ENCODE measurements at places on chromosomes 1 and 21.
A peak's percentile ranks its signal among the peaks of the same experiment; 100 is the strongest.

DNA sequence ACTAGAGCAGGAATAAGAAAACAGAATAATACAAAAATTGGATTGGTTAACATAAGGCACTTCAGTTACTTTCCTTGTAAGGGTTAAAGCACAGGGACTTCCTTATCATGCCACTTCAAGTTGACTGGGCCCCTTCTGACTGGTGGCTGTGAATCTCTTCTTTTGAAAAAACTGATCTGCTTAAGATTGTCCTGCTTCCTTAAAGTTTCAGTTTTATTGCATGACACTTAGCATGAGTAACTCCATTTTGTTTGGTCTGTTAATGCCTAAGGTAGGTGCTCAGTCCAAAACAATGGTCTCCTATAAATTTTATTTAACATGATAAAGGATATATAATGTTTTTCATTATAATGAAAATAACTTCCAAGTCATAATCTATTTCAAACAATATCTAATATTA lies 37.6 kb downstream of the UBE2U start:
- DNase-seq, result no peak

DNA sequence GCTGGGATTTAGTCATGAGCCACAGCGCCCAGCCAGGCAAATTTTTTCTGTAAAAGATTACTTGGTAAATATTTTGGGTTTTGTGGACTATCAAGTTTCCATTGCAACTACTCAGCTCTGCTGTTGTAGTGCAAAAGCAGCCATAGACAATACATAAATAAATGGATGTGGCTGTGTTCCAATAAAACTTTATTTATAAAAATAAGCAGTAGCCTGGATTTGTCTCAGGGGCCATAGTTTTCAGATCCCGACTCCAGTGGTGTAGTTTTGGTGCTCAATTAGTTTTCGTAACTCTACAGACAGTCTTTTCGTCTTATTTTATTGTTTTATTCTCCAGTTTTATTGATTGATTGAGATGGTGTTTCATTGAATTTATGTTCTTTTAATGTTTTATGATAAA lies 80.1 kb upstream of the IVNS1ABP start:
- no peak for DNase-seq

DNA sequence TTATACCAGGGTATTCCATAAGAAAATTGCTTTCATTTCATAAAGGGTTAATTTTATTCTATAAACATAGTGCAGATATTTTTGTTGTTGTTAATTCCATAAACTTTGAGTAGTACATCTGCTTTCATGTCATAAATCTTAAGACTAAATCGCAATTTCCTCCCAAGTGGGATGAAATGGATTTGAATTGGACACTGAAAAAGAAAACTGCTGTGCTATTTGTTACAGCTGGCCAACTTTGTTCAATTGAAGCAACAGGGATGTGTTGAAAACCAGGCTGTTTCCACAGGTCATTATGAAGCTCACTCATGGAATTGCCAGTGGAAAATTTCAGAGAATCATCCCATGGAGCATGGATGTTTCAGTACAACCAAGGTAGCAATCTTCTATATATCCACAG lies 252.5 kb upstream of the RGS18 start:
- no peak for DNase-seq

DNA sequence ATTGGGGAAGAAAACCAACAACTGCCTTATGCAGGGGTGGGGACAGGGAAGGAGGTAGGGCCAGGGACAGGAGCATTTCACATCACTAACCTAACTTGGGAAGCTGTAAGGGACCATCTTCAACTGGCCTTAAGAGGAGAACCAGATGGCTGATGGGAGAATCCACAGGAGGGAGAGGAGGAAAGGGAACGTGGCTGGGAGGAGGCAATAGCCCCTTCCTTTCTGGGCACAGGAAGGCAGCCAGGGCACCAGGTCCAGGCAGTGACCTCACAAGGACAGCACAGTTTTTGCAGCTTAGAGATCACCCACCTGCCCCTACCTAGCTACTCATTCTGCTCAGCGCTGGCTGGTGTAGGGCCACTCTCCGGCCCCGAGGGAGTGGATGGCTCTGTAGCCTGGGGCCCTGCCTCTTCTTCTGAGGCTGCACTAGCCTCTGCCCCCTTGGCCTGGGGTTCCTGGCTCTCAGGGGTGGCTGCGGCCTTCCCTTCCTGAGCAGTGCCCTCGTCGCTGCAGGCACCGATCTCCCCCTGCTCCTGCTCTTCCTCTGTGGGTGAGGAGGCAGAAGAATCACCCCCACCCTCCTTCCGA lies 1.7 kb downstream of the MARCKSL1 start:
- DNase-seq, result no peak

DNA sequence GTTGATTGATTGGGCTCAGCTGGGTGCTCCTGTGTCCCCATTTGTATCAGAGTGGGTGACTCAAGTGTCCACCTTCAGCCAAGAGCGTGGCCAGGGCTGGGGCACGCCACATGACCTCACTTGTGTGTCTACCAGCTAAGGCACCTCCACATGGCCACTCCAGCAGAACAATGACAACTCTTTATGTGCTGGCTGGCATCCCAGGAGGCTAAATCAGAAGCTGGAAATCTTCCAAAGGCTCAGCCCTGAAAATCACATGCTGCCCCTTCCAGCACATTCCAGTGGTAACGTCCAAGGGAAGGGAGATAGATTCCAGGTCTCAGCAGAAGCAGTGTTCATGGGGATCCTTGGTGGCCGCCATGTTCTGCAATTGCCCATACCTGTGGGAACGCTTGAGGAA lies 585.5 kb downstream of the AJAP1 start:
- DNase-seq, result no peak

GRCh38 chr1:10866321-10867093 lies 70.1 kb upstream of the CASZ1 start:
- DNase-seq, result peak; percentile 30

DNA sequence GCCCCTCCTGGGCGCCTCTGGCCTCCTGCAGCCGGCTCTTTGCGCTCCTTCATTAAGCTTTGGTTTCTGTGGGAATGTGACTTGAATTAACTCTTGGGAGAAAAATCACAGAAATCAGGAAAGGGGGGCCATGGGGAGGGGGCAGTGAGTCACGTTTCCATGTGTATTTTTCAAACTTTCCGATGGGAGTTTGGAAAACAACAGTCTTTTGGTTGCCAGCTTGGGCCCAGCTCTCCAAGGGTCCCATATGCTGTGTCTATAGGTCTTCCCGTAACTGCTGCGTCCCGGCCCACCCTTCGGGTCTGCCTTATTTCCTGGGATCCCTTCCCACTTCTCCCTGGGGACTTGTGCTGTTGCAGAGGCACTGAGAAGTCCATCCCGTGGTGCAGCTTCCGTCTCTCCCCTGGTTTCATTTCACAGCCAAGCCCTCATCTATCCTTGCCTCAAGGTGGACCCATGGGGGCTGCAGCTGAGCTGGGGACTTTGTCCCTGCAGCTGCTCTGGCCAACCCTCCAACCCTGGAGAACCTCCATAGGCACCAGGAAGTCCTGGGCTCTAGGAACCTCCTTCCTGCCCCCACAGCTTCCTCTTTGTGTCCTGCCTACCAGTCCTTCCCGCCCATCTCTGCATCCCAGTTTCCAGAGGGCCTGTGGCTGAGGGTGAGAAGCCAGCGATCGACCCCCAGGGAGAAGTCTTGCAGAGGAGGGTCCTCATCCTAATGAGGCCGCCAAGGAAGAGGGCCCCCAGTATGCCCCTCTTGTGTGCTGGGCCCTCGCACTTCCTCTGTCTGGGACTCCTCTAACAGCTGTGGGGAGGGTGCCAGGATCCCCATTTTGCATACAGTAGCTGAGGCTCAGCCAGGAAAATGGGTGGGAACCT lies 11.6 kb upstream of the LMNA start:
- no peak for DNase-seq

DNA sequence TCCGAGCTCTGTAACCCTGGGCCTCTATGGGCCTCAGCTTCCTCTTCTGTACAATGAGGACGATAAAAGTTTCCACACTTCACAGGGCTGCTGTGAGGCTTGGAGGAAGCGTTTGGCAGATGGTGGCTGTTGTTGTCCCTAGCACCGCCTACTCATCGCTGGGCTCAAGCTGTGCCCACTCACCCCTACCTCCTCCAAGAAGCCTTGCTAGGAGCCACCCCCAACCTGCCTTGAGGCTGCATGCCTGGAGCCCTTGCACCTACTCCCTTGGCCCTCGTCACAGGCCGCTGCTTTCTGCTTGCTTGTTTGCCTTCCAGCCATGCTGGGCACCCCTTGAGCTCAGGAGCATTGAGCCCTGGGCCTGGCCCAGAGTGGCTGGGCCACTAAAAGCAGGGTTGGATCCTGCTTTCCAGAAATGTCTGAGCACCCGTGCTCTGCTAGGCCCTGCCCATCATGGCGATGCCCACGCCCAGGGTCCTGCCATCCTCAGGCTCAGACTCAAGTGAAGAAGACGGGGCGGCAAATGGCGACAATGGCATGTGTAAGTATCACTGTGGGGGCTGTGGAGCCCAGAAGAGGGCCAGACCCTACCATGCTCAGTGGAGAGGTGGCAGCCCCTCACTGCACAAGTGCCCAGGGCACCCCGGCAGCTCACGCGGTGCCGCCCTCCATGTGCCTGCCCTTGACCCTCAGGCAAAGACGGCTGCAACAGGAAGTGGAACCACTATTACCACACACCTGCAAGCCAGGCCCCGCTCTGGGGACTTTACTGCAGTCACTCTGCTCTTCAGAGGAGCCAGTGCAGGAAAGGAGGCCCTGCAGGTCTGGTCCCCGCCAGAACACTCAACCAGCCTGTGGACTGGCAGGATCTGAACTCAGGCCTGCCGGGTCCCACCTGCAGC lies 9.5 kb downstream of the SH3BGRL3 start:
- DNase-seq, result no peak

- no peak for DNase-seq
These were observed 2.2 kb downstream of the RNF19B start for GRCh38 chr1:32962248-32962896.

- DNase-seq, result no peak
These were observed 9.7 kb downstream of the SMYD3 start for GRCh38 chr1:246497331-246497915.

DNA sequence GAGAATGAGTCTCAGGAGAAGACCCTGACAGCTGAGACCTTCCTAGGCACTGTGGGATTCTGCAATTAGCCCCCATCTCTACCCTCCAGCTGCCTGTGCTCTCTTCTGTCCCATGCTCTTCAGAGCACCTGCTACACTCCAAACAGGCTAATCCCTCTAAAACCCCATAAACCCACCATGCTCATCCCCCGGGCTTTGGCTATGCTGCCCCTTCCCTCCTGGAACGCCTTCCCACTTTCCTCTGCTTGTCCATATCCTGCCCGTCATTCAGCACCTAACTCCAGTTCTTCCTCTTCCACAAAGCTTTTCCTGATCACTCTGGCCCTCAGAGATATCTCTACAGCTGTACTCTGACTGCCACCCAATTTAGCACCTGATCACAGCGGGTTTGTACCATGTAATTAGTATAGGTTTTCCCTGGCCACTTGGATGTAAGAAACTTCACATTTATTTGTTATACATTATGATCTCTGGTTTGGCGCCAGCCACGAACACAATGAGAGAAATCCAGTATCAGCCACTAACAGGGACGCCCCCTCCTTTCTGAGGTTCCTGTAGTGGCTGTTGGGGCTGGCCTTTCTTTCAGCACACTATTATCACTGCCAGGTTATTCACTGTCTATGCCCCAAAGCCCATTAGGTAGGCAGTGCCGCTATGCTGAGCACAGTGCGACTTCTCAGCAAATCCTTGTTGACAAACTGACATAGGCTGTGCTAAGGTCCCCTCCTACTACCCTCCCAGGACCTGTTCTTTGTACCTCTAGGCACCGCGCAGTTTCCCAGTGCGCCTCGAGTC lies 45.1 kb downstream of the CDC7 start:
- no peak for DNase-seq

GRCh38 chr21:15515908-15516307 lies 213.9 kb upstream of the USP25 start:
- DNase-seq, result no peak

DNA sequence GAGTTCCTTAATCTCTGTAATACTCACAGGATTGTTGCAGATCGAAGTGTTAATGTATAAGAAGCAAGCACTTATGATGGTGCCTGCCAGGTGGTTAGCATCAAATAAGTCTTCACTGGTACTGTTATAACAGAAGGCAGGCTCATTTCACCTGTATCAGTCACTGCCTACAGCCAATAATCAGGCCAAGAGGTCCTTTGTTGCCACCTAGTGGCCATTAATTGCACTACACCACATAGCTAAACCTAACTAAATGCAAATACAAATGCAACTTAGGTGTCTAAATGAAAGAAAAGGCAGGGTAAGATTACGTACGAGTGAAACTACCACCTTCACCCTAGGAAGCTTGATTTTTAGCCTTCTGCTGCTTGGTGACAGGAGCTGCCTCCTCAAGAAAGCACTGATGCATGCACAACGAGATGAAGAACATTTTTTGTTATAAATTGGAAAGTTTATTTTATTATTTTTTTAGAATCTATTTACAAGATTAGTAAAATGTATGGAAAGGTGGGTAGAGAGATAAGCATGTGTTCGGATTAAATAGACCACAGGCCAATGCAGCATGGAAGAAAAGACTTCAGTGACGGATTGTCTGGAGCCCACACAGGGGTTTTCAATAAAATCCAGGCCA lies 334.8 kb upstream of the CAMK1G start:
- DNase-seq, result peak; percentile 61

GRCh38 chr1:7198664-7199063 lies 413.4 kb downstream of the CAMTA1 start:
- no peak for DNase-seq

DNA sequence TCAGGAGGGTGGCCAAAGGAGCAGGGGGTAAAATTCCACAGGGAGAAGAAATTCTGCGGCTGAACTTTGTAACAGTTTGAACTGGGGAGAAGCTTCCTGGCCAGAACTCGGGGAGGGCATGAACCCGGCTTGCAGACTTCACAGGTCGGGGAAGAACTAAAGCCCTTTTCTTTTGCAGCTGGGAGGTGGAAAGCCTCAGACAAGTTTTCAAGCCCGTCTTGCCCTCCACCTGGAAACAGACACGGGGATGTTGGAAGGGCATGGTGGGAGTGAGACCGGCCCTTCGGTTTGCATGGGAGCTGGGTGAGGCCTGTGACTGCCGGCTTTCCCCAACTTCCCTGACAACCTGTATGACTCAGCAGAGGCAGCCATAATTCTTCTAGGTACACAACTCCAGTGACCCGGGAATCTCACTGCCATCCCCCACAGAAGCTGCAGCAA lies 11.3 kb downstream of the THEM4 start:
- DNase-seq, result no peak

DNA sequence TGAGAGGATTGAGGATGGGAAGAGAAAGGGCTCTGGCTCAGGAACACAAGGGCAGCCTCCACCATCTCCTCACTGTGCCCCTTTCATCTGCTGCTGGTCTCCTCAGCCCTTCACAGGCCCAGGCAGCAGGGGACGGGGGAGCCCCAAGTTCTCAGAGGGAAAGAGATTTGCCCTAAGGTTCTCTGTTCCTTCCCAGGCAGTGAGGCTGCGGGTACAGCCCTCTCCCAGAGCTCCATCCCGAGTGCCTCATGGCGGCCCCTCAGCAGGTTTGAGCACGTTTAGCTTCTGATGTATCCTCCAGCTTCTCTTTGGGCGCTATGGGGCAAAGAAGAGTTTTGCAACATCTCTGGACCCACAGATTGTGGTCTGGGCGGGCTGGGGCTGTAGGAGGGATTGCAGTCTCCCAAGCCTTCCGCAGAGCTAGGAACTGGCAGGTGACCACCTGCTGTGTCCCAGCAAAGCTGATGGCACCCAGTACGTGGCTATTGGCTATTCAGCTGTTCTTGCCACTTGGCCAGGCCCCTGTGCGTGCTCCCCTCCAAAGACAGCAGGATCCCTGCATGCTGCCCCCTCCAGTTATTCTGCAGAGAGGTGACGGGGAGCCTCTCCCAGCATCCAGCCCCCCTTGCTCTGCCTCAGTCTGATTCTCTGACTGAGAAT lies 10.1 kb downstream of the DISP3 start:
- DNase-seq, result no peak
